Muscle of back (tissue), 13 donors: ENCODE measurements at places on chromosomes 1 and 21.

GRCh38 chr1:235060607-235061470 lies 67.8 kb downstream of the TOMM20 start:
- no peak for DNase-seq

GRCh38 chr1:162498496-162498810 lies 835 bp downstream of the UHMK1 start:
- DNase-seq, result no peak

DNA sequence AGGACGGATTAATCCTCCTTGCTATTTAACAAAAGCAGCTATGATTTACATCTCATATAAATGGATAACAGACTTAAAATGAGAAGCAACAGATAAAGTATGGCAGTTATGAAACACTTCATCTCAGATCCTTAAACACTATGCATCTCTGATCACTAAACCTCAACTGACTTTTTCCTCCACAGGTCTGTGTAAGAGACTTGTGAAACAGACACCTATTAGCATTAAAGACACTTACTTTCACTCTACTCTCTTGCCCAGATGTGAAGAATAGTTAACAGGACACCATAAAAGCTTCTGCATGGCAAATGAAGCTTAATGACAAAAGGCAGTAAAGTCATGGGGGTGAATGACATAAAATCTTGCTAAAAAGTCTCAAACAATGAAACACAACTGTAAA lies 6.2 kb downstream of the LIN9 start:
- DNase-seq, result no peak

- DNase-seq, result no peak
These were observed 11.7 kb upstream of the S100A11 start for GRCh38 chr1:152048416-152049009.

- DNase-seq, result no peak
These were observed 51.5 kb downstream of the LUZP1 start for GRCh38 chr1:23116921-23117699.
